ENCODE measurements at places on chromosomes 3 and 15.

DNA sequence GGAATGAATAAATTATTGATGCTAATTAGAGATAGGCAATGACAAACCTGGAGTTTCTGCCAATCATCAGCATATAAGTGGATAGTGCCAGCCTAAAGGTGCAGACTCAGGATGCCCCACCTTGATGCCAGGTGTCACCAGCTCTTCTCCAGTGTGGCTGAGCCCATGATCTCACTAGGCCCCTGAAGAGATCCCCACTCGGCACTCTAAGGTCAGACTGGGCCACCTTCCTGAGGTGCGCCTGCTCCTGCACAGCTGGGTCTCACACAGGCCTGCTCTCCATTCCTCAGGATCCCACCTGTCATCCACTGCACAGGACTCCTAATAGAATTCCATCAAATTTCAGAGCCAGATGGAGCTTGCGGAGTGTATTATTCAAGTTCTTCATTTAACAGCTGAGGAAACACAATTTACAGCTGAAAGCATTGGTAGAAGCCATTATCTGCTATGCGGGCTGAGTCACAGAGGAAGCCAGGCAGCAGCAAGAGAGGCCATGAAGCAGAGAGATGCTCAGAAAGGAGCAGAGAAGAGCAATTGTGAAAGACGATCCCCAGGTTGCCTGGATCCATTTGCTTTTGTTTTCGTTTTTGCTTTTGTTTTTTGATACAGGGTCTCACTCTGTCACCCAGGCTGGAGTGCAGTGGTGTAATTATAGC, 25.1 kb upstream of the FSTL1 start:
- no peak for DNase-seq

- DNase-seq, result no peak
Measured at GRCh38 chr15:77473328-77473727, 52.6 kb downstream of the HMG20A start.

DNA sequence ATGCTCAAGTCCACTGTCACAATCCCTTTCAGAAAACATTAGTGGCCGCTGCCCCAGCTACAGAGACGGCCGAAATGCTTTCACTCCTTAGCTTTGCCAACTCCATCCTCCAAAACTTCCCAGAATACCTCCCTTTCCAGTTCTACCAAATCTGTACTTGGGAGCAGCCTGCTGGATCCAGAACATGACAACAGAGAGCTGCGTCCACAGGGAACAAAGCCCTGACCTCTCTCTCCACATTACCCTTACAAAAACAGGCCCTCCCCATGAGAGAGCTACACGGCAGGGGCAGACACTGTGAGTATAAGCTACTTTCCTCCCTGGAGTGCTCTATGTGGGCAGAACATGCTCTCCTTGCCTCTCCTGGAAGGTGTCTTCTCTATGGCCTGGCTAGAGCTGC, 6.3 kb downstream of the RBM15B start:
- DNase-seq, result no peak

GRCh38 chr3:122961146-122961545, 66.4 kb downstream of the SEMA5B start:
- no peak for DNase-seq

GRCh38 chr3:127166501-127167065, 26.3 kb upstream of the PRR23E start:
- no peak for DNase-seq

DNA sequence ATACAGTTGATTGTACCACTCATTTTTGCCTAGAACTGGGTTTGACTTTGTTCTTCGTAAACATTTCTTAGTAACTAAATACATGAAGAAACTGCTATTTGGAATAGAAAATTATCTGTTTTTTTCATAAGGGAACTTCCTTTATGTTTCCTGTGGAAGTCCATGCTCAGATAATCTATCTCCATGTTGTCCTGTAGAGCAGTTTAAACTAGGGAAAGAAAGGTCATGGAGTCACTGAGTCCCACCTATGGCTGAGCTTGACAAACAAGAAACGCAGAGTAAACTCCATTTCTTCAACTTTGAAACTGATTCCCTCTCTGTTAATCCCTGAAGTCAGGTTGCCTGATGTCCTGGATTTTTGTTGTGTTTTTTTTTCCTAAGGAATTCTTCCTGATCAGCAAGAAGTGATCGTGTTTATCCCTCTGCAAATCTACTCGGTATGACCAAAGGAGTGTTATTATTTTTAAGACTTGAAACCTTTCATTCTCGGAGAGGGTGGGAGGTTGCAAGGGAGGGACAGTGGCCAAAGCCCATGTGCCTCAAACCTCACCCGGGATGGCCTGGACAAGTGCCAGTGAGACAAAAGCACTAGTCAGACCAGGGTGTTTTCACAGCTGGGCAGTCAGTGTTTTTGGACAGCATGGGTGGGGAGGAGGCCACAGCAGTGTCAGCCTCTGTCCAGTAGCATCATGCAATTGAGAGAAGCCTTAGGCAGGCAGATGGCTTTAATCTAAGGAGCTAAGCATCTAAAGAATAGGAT, 129.8 kb upstream of the PHLDB2 start:
- no peak for DNase-seq

DNA sequence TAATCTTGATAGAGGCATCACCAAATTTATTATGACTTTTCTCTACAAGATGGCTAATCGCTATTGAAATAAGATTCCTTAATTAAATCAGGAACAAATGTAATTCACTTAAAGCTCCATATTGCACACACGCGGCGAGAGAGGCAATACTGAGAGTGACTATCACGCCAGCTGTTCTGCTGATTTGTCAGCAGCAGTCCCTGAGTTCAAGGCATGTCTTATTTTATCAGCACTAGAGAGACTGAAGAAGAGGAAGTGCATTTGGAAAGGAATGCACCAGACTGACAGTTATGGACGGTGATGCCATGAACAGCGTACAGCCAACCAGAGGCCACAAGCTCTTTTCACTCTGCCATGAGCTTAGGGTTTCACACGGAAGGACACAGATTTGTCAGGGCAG, 83.6 kb upstream of the SLCO3A1 start:
- no peak for DNase-seq

DNA sequence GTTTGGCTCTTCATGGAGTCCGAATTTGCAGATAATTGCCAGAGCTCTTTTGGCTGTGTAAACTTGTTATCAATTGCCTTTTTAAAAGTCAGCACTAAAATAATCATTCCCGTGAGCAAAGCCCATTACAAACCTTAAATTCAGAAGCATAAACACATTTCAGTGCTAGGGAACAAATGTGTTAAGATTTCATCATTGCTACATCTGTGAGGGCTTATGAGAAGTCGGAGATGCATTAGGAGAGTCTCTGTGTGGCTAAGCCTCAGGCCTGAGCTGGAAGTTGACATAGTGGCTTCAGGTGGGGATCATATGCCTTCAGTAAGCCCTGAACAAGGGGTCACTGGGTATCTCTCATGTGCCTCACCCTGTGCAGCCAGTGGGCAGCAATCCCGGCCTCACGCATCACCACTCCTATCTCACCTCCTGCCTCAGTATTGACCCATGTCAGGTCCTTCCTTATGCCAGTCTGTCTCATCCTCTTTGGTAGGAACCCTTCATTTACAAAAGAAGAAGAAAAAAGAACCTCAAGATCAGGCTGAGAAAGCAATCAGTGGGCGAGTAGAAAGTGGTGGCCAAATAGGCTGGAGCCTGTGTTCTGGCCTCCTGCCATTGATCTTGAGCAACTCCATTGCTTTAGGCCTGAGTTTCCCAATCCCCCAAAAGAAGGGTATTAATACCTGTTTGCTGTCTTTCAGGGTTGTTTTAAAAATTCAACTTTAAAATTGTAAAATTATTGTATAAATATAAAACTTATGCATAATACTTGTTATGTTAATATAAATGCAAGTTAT, 233.5 kb downstream of the IL20RB start:
- DNase-seq, result no peak

GRCh38 chr3:66665021-66665695, 164.3 kb upstream of the LRIG1 start:
- DNase-seq, result no peak

DNA sequence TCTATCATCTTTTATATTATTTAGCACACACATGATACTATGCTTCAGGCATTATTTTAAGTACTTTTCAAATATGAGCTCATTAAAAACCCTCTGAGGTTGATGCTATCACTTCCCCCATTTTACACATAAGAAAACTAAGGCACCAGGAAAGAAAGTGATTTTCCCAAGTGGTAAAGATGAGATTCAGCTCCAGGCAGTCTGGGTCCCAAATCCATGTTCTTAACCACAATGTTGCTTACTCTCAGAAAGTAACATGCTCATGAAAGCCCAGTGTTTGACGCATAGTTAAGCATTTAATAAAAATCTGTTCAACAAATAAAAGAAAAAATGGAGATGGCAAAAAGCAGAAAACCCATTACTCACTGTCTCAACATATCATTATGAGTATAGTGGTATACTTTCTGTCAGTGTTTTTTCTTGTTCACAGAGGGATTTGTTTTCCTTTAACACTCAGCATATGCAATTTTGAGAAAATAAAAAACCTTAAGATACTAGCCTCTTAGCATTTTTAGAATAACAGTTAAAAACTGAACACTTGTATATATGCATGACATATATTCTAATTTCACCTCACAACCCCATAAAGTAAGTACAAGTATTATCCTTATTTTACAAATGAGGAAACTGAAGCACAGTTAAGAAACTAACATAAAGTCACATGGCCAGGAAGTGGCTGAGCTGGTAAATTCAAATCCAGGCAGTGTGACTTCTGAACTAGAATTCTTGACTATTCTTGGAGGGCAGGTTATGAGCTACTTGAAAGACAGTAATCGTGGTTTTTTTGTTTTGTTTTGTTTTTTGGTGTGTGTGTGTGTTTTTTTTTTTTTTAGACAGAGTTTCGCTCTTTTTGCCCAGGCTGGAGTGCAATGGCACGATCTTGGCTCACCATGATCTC, 10.4 kb downstream of the PEAK1 start:
- no peak for DNase-seq

GRCh38 chr3:195809796-195810454, 1.8 kb downstream of the MUC4 start:
- DNase-seq, result no peak

DNA sequence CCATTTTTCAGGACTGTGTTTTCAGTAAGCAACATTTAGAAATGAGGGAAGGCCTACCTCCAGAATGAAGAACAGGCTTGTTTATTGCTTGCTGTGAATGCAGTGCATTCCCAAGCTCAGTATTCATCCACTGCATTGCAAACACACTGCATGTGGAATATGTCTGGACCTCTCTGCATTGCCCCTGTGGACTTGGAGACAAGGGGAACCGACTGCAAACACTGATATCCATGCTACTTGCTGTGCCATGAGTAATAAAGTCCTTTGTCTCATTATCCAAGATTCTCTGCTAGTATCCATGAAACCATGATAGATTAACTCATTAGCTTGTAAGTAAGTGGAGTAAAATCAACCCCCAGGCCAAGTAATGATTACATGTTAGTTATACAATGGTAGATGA, 301.2 kb upstream of the NR2E3 start:
- no peak for DNase-seq

GRCh38 chr3:157868946-157869345, 237.3 kb downstream of the SHOX2 start:
- DNase-seq, result no peak

GRCh38 chr15:34732430-34732829, 22.4 kb downstream of the GJD2 start:
- no peak for DNase-seq

DNA sequence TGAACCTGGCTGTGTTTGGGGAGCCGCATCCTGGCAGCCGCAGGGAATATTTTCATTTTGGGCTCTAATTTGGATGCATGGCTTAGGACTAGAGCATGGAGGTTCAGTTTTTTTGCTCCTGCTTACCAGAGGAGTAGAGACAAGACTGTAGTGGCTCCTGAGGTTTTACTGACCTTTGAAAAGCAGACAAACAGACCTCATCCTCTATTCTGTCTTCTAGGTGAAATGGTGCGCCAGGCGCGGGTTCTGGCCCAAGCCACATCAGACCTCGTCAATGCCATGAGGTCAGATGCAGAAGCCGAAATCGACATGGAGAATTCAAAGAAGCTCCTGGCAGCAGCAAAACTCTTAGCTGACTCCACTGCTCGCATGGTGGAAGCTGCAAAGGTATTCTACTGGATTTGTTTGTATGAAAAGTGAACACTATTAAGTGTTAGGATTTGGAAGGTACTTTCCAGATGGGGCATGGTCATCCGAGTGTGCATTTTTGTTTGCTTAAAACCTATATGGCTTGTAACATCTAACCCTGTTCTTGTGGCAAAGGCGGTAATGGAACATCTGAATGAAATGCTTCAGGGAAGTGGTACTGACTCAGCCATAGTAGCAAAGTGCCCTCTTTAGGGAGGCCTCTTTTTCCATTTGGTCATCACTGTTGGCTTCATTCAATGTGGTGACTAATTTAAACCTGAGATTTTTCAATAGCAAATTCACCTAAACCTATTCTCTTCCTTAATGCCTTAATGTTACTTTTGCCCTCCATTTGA, 330.7 kb upstream of the TPM1 start:
- no peak for DNase-seq

- DNase-seq, result no peak
Measured at GRCh38 chr15:39365873-39366272, 215.0 kb upstream of the THBS1 start.

DNA sequence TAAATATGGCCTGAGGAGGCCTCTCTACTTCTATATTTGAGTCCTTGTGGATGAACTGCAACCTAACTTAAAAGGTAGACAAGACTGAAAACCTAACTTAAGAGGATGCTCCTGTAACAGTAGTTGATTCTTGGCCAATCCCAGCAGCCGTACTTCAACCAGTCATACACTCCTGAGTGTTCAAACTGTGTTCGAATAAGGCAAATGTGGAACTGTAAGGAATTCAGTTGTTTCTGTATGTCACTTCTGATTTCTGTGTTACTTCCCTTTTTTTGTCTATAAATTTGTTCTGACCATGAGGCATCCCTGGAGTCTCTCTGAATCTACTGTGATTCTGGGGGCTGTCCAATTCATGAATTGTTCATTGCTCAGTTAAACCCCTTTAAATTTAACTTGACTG, 20.5 kb downstream of the GALK2 start:
- no peak for DNase-seq

DNA sequence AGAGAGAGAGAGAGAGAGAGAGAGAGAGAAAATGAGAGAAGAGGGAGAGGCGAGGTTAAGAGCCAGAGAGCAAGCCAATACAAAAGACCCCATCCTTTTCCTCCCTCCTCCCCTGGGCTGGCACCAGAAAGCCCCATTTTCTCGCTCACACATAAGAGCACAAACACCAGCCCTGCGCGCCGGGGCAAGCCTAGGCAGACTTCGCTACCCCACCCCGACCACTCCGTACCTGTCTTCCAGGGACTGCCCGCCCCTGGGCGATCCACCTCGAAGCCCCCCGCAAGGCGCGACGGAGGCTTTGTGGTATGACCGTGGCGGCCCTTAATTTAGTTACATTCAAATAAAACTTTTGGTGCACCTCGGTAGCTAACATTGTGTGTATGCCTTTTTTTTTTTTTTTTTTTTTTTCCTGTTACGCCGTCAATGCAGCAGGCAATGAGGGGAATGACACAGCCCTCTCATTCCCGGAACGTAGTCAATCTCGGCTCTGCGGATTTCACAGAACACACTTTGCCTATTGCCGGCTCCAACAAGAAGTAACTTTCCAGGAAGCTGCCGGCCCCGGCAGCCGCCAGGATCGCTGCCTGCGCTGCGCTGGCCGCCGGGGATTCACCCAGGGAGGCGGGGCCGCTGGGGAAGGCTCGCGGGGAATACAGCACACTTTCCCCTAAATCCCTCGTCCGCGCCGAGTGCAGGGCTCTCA, 7.7 kb downstream of the BCL6 start:
- DNase-seq, result no peak

All from GM19239 (cell line).